T-helper 17 cell (primary cell): ENCODE measurements at places on chromosomes 3 and 15.

- peaks cover 7% of the 10 kb centered on the region for H3K36me3 ChIP-seq
- H3K27ac ChIP-seq = no peak overlapping the region
Measured at GRCh38 chr3:143428294-143428693, 308.7 kb downstream of the CHST2 start.

DNA sequence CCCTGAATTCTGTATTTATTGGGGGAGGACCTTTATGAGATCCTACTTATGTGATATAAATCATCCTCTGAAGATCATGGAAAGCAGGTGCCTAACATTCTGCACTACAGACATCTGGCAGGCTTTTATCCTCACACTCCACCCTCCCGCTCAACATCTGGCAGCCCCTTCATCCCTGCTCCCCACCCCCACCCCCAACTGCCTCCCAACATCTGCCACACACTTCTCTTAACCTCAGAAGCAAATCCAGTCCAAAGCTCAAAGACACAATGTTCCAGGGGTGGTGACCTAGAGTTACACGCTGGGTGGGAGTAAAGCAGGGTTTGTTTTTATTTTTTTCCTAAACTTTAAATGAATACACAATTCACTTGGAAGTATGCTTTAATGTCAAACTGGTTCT, 184.5 kb upstream of the ATP11B start:
- H3K4me3 ChIP-seq = no peak overlapping the region
- peaks cover 30% of the 10 kb centered on the region for H3K27me3 ChIP-seq
- DNase-seq = no peak
- H3K36me3 ChIP-seq = no peaks in the 10 kb centered on the region
- H3K4me1 ChIP-seq = no peaks in the 10 kb centered on the region

DNA sequence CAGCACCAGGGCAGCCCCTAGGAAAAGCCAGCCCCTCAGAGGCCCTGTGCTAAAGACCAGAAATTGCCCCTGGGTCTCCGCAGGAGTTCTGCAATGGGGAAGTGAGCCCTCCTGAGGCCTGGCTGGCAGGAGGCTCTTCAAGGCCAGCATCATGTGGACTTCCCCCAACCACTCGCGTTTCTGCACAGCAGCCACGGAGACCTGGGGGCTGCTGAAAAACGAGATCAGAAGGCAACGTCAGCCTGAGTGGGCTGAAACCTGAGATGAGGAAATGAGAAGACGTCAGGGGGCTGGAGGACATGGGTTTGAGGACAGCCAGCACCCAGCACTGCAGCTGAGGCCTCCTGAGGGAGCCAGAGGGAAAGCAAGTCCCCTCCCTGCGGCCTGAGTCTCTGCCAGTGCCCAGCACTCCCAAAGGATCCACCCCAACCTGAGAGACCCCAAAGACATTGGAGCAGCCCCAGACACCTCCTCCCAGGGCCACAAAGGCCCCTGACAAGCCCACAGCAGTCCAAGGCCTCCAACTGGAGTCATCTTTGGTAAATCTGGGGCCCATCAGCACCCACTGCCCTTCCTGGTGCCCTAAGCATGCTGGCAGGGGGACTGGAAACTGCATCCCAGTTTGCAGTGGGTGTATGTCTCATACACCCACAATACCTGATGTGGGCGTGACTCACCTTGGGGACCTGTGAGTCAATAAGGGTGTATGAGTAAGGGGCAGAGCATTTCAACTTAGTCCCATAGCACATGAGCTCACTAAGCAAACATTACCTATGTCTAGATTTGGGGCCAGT, 29.2 kb upstream of the CYP11A1 start:
- no peaks in the 10 kb centered on the region for H3K27me3 ChIP-seq
- no peaks in the 10 kb centered on the region for H3K36me3 ChIP-seq
- no peak overlapping the region for H3K4me3 ChIP-seq
- no peak for DNase-seq
- H3K4me1 ChIP-seq = peaks cover 17% of the 10 kb centered on the region

GRCh38 chr15:64519897-64520296, 59.5 kb downstream of the ZNF609 start:
- H3K27ac ChIP-seq = peak overlapping the region; percentile 65
- no peak overlapping the region for H3K4me3 ChIP-seq
- H3K36me3 ChIP-seq = no peaks in the 10 kb centered on the region
- DNase-seq = no peak
- H3K4me1 ChIP-seq = peaks cover 35% of the 10 kb centered on the region
- no peaks in the 10 kb centered on the region for H3K27me3 ChIP-seq

DNA sequence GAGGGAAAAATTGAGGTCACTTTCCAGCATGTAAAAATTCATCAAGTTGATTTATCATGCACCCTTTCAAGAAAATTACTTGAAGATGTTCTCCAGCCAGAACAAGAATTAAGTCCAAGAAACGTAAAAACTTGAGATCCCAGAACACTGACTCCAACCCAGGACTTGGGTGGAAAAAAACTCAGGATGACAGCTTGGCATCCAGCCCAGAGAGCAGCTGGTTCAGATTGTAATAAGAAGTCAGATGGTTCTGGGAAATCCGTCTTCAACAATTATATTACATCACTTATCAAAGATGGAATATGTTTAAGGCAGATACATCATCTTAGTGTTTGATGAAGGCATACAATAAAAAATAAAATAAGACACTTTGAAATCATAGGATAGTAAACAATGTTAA, 23.0 kb upstream of the DNAJC13 start:
- H3K4me3 ChIP-seq = no peak overlapping the region
- no peak for DNase-seq

- no peak overlapping the region for H3K27ac ChIP-seq
- peaks cover 15% of the 10 kb centered on the region for H3K27me3 ChIP-seq
- no peaks in the 10 kb centered on the region for H3K36me3 ChIP-seq
- no peak overlapping the region for H3K4me3 ChIP-seq
- H3K4me1 ChIP-seq = peaks cover 5% of the 10 kb centered on the region
Measured at GRCh38 chr3:59873576-59874230, 823.9 kb upstream of the CFAP20DC start.

DNA sequence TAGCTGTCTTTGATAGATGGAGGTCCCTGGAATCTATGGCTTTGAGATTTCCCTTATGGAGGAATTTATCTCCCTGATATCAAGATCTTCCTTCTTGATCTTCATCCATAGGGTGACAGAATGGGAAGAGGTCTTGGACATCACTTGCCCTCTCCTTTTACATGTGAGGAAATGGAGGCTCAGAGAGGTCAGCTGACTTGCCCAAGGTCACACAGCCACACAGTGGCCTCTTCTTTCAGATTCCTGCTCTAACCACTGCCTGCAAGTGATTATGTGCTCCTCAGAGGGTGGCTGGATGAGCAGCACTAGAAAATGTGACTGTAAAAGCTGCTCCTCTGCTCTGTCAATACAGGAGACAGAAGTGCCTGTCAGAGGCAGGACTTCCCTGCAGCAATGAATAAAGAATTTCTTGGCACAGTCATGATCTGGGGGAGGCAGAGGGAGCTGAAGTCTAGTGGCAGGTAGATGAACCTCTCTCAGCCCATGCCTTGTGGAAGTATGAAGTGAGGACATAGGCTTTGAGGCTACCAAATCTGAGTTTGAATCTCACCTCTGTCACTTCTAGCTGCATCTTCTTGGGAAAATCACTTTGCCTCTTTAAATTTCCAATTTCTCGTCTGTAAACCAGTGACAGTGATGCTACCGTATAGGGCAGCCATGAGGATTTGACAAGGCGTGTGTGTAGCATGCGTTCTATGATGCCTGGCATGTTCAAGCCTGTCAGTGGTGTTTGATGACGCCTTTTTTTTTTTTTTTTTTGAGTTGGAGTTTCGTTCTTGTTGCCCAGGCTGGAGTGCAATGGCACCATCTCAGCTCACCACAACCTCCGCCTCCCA, 12.0 kb downstream of the SSUH2 start:
- H3K4me1 ChIP-seq = peaks cover 6% of the 10 kb centered on the region
- H3K27me3 ChIP-seq = peaks cover 27% of the 10 kb centered on the region
- H3K27ac ChIP-seq = no peak overlapping the region
- H3K36me3 ChIP-seq = no peaks in the 10 kb centered on the region
- H3K4me3 ChIP-seq = no peak overlapping the region

DNA sequence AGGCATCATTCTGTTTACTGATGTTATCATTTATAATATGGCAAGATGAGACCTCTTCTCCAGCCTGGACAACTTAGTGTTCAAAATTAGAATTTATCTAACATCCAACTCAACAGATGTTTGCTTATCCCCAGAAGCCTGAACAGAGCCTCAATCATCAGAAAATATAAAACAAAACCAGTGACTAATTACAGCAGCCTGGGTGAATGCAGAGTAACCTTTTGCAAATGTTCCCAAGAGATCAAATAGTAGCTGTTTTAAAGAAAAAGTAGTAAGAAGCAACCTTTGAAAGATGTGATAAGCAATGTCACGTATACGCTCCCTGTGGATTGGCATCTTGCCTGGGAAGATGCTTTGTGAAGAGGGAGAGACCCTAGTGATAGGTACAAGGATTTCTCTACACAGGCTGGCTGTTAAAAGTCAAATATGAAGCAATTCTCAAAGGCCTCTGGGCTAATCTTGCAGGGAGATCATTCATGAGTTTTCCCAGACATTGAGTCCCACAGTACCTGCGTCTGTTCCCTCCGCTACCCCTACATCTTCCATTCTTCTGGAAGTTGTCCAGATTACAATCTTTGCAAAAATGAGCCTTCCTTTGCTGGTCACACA, 39.3 kb upstream of the PRICKLE2 start:
- no peaks in the 10 kb centered on the region for H3K36me3 ChIP-seq
- no peak for DNase-seq
- no peak overlapping the region for H3K4me3 ChIP-seq
- peaks cover 38% of the 10 kb centered on the region for H3K27me3 ChIP-seq

DNA sequence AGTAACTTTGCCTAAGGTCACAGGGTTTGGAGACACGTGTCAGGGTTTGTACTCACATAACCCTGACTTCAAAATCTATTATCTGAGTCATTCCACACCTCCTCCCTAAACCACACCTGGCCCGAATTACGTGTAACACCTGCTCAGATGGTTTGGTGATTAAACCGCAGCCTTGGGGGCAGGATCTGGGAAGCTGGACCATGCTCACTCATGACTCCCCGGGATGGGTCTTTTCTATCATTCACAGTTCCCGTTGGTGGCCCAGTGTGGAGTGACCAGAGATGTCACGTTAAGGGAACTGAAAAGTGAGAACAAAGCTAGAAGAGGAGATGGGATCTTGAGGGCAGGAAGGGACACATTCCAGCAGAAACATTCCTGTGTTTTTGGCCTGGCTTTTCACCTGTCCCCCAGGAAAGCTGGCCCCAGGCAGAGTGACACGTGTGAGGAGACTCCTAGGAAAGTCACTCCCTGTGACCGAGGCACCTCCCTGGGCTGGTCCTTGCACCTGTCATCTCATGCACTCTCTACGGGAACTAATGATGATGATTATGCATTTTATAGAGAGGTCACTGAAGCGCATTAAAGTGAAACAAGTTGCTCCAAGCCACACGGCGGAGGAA, 75.4 kb upstream of the POMGNT2 start:
- peak overlapping the region; percentile 96 for H3K27ac ChIP-seq
- peaks cover 2% of the 10 kb centered on the region for H3K36me3 ChIP-seq
- no peak for DNase-seq
- peaks cover 50% of the 10 kb centered on the region for H3K4me1 ChIP-seq
- H3K4me3 ChIP-seq = peak overlapping the region; percentile 90

DNA sequence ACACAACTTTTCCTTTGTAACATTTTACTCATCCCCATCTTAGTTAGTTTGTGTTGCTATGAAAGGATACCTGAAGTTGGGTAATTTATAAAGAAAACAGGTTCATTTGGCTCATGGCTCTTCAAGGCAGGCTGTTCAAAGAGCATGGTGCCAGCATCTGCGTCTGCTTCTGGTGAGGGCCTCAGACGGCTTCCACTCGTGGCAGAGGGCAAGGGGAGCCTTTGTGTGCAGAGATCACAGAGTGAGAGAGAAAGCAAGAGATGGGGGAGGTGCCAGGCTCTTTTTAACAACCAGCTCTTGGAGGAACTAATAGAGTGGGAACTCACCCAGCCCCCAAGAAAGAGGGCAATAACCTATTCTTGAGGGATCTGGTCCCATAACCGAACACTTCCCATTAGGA, 23.1 kb downstream of the PLA2G4F start:
- peaks cover 49% of the 10 kb centered on the region for H3K27me3 ChIP-seq
- no peak overlapping the region for H3K4me3 ChIP-seq
- peaks cover 11% of the 10 kb centered on the region for H3K4me1 ChIP-seq
- H3K36me3 ChIP-seq = no peaks in the 10 kb centered on the region

DNA sequence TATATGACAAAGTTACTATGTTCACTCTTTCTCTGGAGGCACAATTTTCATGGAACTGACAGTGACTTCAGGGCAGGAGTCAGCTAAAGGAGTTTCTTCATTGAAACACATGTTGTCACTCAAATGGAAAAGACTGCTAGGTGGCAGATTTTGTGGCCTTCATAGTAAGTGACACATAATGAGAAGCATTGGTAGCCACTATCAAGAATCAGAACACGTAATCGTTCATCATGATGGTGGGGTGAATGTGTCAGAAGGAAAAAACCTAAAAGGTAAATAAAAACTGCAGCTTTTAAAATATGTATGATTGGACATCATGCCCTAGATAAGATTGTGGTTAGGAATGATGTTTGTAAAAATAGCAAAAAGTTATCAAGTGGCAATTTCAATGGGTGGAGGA, 1491.0 kb downstream of the SI start:
- H3K4me3 ChIP-seq = no peak overlapping the region
- no peaks in the 10 kb centered on the region for H3K27me3 ChIP-seq
- no peaks in the 10 kb centered on the region for H3K36me3 ChIP-seq
- DNase-seq = no peak
- no peak overlapping the region for H3K27ac ChIP-seq

GRCh38 chr3:24496529-24497482, 2.2 kb upstream of the THRB start:
- H3K4me3 ChIP-seq = no peak overlapping the region
- no peak overlapping the region for H3K27ac ChIP-seq
- peaks cover 2% of the 10 kb centered on the region for H3K36me3 ChIP-seq
- DNase-seq = no peak
- peaks cover 45% of the 10 kb centered on the region for H3K27me3 ChIP-seq
- no peaks in the 10 kb centered on the region for H3K4me1 ChIP-seq

GRCh38 chr3:78134496-78134895, 1094.6 kb downstream of the ROBO2 start:
- H3K36me3 ChIP-seq = no peaks in the 10 kb centered on the region
- no peaks in the 10 kb centered on the region for H3K27me3 ChIP-seq
- no peak overlapping the region for H3K4me3 ChIP-seq

DNA sequence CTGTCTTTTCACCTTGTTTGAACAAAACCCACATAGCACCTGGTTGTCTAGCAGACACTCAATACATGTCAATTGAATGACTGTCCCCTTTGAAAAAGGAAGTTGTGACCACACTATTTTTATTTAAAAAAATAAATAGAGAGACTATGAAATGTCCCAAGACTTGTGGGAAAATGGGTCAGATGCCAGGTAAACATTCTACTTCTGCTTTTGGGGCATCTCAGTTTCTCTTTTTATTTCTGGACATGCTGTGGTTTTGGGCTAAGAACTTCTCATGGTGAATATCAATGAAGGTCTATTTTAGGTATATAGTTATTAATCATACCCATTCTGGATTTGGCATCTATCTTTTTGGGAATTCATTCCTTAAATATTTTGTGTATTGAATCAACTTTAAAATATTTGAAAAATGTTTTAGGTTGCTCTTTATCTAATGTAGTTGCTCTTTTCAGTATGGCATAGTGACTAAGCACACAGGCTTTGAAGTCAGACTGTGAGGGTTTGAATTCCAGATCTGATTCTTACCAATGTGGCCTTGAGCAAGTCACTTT, 4.4 kb downstream of the TMEM45A start:
- H3K27me3 ChIP-seq = peaks cover 8% of the 10 kb centered on the region
- no peak overlapping the region for H3K4me3 ChIP-seq
- no peak overlapping the region for H3K27ac ChIP-seq
- H3K36me3 ChIP-seq = peaks cover 2% of the 10 kb centered on the region
- peaks cover 2% of the 10 kb centered on the region for H3K4me1 ChIP-seq
- DNase-seq = no peak
